ENCODE measurements at places on chromosomes 1 and 21.
A peak's percentile ranks its signal among the peaks of the same experiment; 100 is the strongest.

- DNase-seq: peak; percentile 57
Measured at GRCh38 chr1:153790313-153790965, 15.2 kb downstream of the SLC27A3 start.

- no peak for DNase-seq
Measured at GRCh38 chr21:42424914-42425541, 21.3 kb downstream of the UBASH3A start.

- no peak for DNase-seq
Measured at GRCh38 chr1:16383888-16384287, 16.8 kb downstream of the SZRD1 start.

DNA sequence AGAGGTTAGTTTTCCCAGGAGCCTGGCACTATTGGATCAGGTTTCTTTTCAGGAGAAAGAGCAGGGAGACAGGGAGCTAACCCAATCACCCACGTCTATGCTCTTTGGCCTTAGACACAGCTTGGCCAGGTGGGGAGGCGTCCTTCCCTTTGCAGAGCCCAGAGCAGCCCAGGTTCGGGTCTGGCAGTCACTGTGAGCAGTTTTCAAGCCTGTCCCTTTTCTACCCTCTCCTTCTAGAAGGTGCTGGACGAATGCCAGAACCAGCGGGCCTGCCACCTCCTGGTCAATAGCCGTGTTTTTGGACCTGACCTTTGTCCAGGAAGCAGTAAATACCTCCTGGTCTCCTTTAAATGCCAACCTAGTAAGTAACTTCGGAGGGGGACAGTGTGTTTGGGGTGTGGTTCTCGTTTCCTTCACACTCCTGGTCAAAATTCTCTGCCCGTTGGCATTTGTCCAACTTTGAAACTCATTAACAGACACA, 44.9 kb downstream of the EVA1C start:
- no peak for DNase-seq

DNA sequence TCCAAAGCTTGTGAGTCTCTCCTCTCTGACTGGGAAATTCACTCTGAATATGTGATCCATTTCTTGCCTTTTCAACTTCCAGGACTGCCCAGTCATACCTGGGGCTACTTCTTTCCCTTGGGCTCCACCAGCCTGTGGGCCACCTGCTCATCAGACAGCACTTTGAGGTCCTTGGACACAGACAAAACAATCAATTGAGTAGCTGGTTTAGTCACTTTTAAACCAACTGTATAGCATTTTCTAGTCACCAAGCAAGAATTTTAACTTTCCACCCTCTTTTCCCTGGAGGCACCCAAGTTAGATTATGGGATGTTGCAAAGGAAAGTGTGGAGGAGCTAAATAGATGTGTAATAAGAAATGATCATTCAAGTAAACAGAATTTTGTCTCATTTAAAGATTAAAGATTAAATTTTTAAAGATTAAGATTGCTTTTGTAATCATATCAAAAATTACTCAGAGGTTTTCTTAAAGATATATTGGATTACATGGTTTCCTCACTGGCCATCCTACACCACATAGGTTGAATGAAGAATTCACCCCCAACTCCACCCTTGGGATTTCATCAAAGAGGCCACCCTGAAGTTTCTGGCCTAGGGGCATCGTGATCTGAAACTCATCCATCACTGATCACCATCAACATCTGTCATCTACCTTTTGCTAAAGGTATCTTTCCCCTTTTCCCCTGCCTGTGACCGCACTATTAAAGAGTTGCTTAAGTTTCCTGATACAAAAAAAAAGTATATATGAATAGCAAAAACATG, 219.2 kb upstream of the NR5A2 start:
- peak; percentile 91 for DNase-seq

- DNase-seq: no peak
Measured at GRCh38 chr1:109468903-109469302, 2.6 kb downstream of the SYPL2 start.

DNA sequence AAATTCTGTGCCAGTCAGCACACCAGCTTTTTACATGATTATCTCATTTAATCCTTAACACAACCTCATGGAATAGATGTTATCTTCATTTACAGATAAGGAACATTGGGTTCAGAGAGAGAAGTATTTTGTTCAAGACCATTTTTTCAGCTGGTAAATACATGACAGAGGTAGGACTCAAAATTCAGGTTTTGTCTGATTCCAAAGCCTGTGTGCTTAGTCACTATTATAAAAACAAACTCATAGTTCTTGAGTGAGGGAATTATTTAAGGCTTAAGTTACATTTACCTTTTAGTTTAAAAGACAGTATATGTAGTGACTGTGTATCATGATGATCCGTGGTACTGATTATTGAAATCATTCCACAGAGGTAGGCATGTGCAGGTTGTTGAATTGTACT, 125.2 kb downstream of the MAGI3 start:
- no peak for DNase-seq

DNA sequence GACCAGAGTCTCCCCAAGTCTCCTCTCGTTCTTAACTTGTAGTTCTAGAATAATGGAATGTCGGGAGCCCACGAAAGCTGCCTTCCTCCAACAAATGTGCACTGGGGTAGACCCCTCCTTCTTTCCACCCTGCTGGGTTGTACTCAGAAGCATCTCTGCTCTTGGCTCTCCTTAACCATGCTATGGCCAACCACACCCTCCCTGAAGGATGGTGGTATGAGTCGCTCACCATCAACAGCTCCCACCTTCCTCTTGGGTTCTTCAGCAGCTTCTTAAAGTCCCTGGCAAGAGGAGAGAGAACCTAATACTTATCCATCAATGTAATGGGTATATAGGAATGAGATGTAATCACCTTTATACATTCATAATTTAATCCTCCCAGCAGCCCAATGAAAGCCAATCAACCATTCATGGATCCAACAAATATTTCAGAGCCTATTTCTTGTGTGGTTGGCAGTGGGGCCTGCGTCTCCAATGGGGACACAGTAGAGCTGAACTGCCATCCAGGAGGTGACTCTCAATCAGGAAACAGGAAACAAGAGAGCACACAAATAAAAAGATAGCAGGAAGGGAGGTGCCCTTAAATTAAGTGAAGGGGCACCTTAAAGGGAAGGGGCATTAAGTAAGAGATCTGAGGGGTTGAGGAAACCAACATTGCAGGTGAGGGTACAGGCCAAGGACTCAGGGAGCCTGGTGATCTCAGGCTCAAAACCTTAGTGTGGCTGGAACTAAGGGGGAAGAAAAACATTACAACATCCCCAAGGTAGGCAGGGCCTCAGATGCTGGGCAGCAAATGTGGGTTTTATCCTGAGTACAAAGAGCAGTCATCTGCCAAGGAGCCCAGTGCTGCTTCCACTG, 64.4 kb upstream of the ETS2 start:
- peak; percentile 21 for DNase-seq

DNA sequence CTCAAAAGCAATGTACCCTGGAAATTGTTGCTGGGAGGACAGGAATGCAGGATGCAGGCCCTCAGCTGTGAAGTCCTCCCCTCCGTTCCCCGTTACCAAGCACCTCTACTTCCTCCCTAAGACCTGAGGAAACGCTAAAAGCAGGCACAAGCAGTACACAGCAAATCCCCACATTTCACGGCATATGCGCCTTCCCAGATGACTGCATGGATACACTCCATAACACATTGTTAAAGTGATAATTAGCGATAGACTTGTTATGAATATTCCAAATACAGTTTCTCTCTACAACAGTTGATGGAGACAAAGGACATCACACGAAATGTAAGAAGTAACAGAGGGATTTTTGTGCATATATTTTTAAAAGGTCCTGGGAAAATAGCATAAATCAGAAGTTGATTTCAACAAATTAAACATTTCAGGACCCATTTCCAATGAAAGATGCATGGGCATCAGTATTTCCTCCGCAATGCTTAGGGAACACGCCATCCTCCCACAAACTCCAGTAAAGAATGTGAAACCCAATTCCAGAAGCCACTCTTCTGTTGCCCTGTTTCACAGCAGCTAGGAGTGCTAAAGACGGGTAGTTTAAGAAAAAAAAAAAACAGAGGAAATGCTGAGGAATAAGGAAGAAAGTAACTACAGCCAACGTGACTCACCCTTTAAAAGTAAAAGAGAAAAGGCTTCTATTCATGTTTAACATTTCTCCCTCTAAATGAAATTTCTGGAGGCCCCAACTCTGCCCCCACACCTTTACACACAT, 75.5 kb downstream of the HIVEP3 start:
- no peak for DNase-seq

GRCh38 chr1:227401562-227402342, 83.5 kb upstream of the CDC42BPA start:
- DNase-seq: no peak

DNA sequence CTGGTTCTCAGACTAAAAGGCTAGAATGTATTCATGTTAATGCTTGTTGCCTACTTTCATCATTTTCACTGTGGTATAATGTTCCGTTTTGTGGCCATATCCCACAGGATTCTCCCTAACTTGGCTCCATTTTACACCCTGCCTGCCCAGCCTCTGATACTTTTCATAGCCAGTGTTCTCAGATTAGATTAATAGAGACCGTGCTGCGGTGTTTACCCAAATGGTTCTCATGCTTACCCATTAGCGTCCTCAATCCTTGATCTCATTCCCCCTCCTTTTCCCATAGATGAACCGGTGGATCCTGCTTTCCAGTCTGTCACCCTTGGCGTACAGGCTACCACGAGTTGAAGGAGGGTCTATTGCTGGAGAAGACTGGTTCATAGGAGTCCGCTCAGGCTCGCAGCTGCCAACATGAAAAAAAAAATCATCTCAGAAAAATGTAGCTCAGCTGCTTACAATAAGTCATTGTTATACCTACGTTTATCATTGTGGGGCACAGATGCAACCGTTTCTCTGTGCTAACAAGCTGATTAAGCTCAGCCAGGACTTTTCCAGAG, 78.7 kb downstream of the SETD4 start:
- DNase-seq: no peak

- DNase-seq: no peak
Measured at GRCh38 chr1:25066731-25067517, 136.8 kb upstream of the RUNX3 start.

GRCh38 chr1:181033128-181033798, 520 bp upstream of the MR1 start:
- no peak for DNase-seq

DNA sequence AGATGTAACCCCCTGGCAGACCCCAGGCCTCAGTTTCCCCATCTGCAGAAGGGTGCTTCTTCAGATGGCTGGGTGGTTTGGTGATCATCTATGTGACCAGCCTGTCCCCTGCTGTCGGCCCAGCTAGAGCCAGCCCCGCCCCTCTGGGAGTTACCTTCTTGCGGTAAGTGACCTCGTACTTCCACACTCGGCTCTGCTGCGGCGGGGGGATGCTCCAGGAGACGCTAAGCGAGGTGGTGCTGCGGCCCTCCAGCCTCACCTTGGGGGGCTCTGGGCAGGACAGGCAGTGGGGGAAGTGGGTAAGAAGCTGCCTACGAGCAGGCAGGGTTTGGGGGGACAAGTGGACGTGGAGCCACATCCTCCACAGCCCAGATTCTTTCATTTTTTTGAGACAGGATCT, 20.4 kb downstream of the EPHA2 start:
- no peak for DNase-seq

GRCh38 chr1:145849356-145850160, 4.1 kb downstream of the NUDT17 start:
- peak; percentile 72 for DNase-seq

DNA sequence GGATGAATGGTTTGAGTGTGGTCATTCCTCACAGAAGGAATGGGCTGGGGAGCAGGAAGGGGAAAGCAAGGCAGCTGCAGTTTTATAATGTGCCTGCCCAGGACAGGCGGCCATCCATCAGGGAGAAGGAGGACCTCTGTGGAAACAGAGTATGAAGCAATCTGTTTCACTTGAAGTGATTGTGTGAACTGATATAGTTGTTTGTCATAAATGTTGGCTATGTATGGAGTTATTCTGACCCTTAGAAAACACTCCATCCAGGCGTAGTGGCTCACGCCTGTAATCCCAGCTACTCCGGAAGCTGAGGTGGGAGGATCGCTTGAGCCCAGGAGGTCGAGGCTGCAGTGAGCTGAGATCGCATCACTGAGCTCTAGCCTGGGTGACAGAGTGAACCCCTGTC, 46.5 kb downstream of the NENF start:
- no peak for DNase-seq

GRCh38 chr1:6334261-6334993, 59.1 kb downstream of the ACOT7 start:
- no peak for DNase-seq

- DNase-seq: peak; percentile 93
Measured at GRCh38 chr1:31977385-31978131, 36.1 kb upstream of the KHDRBS1 start.

- DNase-seq: peak; percentile 28
Measured at GRCh38 chr1:30419831-30420230, 303.6 kb downstream of the MATN1 start.

GRCh38 chr1:93609536-93609935, 72.1 kb downstream of the BCAR3 start:
- no peak for DNase-seq
